ENCODE measurements at places on chromosomes 12 and 14.

DNA sequence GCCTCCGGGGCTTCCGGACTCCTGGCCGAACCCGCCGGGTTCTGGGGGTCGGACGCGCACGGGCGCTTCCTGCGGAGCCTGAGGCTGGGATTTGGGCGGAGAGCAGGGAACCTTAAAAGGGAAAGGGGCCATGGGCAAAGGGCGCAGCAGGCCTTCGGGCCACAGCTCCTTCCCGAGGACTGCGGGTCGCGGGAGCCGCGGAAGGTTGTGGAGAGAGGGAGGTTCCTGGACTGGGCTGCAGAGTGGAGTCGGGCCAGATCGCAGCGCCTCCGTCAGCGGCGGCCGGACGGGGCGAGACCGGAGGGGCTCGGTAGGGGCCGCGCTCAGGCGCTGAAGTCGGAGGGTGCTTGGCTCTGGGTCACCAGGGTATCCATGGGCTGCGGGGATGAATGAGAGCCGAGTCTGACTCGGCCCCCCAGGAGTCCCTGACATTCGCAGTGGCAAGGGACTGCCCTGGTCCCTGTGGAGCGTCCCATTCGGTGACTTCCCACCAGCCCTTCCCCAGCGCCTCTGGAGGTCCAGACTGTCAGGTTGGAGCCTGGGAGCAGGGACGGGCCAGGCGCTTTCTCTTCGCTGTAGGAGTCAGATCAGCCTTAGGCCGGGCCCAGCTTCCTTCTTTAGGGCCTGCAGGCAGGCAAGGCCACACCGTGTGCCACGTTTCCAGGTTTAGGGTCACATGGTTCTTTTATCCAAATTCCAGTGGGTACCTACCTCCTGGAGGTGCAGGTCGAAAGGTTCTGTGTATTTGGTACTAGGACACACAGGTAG is 938 bp upstream of the SLC25A29 start:
- no peak for DNase-seq

DNA sequence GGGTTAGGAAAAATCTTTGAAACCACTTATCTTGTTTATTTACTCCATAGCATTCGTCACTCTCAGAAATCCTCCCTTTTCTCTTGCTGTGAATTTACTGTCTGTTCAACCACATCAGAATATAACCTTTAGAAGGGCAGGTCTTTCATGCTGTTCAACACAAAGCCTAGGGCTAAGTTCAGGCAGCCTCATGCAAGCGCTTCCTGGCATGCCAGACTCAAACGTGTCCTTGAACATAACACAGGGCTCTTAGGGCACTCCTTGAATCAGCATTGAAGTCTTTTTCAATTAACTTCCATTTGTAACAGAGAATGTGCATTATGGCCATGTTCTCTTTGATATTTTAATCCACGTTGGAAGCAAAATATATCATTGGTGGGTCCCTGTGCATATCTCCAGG is 377.7 kb downstream of the GLT1D1 start:
- DNase-seq, result no peak

- DNase-seq, result no peak
Observed at GRCh38 chr12:85325442-85325841, 45.4 kb downstream of the ALX1 start.

- DNase-seq, result no peak
Observed at GRCh38 chr12:6536894-6537579, 2.7 kb downstream of the GAPDH start.

DNA sequence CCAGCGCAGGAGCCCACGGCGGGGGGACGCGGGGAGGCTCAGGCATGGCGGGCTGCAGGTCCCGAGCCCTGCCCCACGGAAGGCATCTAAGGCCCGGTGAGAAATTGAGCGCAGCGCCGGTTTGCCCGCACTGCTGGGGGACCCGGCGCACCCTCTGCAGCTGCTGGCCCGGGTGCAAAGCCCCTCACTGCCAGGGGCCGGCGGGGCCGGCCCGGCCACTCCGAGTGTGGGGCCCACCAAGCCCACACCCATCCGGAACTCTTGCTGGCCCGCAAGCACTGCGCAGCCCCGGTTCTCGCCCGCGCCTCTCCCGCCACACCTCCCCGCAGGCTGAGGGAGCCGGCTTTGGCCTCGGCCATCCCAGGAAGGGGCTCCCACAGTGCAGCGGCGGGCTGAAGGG is 8.5 kb upstream of the TSPAN8 start:
- no peak for DNase-seq

- no peak for DNase-seq
Observed at GRCh38 chr12:82089369-82090121, 268.6 kb downstream of the CCDC59 start.

DNA sequence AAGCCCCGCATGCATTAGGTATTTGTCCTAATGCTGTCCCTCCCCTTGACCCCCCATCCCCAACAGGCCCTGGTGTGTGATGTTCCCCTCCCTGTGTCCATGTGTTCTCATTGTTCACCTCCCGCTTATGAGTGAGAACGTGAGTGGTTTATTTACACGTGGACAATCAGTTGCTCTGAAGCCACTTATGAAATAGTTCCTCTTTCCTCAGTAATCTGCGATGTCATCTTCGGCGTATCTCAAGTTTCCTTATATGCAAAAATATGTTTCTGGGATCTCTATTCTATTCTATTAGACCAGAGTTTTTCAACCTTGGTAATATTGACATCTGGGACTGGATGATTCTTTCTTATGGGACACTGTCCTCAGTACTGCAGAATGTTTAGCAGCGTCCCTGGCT is 56.0 kb upstream of the DCD start:
- DNase-seq, result no peak

All from CD4-positive, alpha-beta T cell (primary cell).